ENCODE measurements at places on chromosomes 7 and 10.

DNA sequence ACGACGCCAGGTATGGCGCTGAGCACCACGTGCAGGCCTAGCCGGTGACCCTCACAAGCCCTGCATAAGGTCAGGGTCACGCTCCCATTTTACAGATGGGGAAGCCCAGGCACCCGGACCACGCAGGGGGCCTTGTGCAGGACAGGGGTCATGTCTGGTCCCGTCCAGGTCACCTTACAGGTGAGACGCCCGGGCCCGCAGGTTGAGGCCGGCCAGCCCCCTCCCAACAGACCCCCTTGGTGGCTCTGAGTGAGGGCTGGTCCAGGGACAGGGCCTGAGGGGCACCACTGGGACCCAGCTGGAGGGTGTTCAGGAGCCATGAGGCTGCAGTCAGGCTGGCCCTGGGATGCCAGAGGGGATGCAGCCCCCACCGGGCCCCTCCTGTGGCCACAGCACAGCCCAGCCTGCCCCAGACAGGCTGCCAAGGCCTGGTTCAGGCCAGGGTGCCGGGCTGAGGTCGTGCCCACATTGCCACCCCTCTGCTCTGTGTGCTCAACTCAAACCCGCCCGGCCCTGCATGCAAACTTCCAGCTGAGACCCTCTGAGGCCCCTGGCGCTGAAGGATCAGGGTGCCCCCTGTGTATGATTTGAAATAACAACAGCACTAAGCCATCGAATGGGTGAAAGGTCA, 69.0 kb downstream of the PWWP2B start:
- no peak for DNase-seq

DNA sequence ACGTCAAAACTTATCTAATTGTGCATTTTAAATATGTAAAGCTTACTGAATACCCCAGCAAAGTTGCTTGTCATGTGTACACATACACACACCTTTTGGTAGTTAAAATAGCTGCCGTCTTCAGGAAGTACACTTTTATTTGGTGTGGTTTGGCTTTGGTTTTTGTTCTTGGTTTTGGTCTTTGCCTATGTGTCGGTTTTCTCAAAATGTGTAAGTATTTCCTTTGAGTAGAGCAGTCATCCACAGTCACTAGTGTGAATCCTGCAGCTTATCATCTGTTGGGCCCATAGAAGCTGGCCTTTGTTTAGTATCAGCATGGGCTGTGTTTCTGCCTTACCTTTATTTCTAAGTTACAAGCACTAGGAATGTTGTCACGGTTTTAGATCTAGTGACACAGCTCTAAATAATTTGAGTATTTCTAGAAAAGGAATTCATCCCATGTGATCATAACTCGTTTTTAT, 35.3 kb downstream of the NET1 start:
- peak; percentile 27 for DNase-seq

DNA sequence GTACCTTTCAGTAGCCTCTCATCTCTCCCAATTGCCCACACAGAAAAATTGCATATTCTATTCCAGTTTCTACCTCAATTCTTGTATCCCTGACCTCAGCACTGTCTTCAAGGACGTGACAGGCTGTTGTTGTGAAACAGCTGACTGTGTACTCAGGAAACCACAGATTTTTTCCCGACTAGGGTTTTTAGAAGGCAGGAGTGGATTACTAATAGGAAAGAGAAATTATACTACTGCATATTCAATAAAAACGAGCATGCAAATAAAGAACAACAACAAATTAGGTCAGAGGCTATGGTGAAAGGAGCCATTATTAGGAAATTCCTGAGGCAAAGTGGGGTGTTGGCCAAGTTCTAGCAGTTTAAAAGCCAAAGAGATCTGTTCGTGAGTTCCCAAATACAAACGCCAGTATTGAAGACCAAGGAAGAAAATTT, 93.4 kb downstream of the DOCK4 start:
- peak; percentile 81 for DNase-seq

DNA sequence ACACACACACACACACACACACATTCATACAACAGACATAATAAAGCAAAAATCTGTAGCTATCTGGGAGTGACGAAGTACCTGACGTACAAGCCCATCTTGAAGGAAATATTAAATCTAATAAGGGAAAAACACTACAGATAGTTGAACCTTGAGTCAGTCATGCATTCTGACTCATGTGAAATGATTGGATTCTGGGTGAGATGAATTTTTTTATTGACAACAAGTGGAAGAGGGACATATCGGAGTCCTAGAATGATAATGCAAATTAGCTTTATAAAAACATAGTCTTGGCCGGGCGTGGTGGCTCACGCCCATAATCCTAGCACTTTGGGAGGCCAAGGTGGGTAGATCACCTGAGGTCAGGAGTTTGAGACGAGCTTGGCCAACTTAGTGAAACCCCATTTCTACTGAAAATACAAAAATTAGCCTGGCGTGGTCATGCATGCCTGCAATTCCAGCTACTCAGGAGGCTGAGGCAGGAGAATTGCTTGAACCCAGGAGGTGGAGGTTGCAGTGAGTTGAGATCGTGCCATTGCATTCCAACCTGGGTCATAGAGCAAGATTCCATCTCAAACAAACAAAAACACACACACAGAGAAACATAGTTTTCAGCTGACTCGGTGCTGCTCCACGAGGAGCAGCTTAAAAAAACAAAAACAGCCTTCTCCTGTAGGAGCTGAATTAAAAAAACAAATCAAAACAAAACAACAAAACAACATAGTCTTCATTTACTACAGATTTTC, 154.4 kb upstream of the MKLN1 start:
- peak; percentile 51 for DNase-seq

- DNase-seq = no peak
Observed at GRCh38 chr7:84982199-84982598, 204.7 kb downstream of the SEMA3D start.

GRCh38 chr7:153193144-153193595, 433.6 kb downstream of the ACTR3B start:
- no peak for DNase-seq

- no peak for DNase-seq
Observed at GRCh38 chr7:30010021-30010420, 16.5 kb downstream of the FKBP14 start.

DNA sequence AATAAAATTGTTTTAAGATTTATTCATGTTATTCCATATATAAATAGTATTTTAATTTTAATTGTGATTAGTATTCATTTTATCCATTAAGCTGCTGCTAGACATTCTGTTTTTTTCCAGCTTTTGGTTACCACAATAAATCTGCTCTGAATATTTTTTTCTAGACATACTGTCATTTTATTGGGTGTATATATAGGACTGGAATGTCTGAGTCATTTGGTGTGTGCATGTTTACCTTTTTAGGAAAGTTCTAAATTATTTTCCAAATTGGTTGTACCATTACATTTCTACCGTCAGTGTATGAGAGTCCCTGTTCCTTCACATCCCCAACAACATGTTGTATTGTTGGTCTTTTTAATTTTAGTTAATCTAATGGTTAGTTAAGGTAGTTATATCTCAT, 1138.1 kb downstream of the REEP3 start:
- no peak for DNase-seq

- no peak for DNase-seq
Observed at GRCh38 chr7:151424799-151425198, 15.0 kb upstream of the WDR86 start.

DNA sequence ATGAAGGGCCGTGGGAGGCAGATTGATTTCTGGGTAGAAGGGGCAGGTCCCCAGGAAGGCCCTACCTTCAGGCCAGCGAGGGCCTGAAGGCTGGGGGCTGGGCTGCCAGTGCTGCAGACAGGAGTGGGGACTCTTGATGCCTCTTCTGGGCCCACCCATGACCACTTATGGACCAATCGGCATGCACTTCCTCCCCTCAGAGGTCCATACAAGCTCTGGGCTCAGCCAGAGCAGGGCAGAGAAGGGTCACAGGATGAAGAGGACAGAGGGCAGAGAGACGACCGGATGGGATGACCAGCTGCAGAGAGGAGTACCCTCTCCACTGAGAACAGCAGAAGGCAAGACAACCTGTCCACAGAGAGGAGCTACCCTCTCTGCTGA, 120.1 kb downstream of the DYNC2I1 start:
- DNase-seq = peak; percentile 3

DNA sequence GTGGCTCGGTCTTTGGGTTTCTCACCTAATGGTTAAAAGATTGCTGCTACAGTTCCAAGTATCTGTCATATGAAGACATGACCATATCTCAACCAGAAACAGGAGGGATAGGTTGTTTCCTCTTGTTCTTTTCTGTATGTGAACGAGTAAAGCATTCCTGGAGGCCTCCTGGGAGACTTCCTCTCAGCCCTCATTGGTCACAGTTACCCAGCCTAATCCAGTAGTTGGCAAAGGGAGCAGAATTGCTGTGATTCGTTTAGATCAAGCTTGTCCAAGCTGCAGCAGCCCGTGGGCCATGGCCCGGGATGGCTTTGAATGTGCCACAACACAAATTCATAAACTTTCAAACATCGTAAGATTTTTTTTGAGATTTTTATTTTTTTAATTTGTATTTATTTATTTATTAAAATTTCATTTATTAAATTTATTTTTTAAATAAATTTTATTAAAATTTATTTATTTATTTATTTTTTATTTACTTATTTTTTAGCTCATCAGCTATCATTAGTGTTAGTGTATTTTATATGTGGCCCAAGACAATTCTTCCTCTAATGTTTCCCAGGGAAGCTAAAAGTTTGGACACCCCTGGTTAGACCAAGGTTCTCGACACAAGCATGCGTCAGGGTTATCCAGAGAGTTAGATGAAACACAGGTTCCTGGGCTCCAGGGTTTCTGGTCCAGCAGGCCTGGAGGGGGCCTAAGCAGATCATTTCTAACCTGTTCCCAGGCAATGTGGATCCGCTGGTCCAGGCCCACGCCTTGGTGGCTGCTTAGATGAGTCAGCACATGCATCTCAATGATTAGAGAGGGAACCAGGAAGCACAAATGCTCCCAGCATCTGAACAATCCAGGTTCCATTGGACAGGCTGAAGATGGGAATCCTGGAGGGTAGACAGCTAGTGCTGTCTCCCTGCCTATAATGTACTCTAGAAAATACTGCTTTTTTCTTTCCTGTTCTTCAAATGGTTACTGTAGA, 25.6 kb downstream of the CDC123 start:
- DNase-seq = no peak

- DNase-seq = peak; percentile 84
Observed at GRCh38 chr7:80584778-80585177, 53.7 kb upstream of the CD36 start.

DNA sequence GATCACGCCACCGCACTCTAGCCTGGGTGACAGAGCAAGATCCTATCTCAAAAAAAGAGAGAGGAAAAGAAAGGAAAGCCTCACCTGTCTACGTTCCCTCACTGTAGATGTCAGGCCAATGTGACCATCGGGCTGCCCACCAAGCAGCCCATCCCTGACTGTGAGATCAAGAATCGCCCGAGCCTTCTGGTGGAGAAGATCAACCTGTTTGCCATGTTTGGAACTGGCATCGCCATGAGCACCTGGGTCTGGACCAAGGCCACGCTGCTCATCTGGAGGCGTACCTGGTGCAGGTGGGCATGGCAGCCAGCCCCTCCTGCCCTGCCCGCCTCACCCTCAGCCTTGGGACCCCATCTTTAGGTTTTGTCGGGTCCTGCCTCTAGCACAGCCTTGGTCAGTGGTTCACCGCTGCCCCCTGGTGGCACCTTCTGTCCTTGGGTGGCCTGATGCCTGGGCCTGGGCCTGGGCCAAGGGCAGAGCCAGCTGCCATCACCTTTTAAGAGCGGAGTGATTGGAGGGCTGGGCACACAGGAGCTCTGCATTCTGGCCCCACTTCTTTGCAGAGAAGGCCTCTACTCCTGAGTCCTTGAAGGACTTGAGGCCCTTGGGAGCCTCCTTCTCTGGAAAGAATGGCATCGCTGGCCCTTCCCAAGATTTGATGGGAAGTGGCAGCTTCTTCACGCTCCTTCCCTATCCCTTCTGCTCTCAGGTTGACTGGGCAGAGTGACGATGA, 14.4 kb upstream of the AHCYL2 start:
- DNase-seq = peak; percentile 82

DNA sequence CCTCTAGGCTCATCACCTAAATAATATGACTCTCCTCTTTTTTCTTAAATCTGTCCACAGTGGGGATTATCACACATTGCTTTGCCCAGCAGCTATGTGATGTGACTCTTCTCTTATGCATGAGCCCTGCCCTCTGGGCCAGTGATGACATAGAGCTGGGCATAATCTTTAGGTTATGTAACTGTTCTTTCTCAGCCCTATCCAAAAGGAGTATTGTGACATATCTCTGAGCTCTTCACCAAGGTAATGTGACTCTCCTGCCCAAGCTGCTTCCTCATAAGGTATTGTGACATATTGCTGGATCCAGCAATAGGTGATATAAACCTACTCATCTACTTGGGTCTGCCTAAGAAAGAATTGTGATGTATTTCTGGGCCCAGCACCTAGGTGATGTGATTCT, 37.7 kb upstream of the ZNF107 start:
- DNase-seq = no peak

- DNase-seq = no peak
Observed at GRCh38 chr10:45505311-45505710, 131.3 kb downstream of the ALOX5 start.

DNA sequence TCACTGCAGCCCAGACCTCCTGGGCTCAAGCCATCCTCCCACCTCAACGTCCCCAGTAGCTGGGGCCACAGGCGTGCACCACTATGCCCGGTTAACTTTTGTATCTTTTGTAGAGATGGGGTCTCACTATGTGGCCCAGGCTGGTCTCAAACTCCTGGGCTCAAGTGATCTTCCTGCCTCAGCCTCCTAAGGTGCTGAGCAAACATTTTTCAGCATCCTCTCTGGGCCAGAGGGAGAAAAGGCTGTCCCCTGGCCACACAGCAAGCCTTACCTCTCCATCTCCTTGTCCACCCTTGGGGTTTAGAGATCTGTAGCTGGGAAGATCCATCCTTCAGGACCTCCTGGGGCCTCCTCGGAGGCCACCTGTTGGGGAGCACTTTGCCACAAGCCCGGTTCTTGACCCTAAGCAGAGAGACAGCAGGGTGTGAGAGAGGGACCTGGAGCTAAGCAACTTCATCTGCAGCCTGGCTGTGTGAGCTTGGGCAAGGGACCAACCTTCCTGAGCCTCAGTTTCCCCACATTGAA, 85.8 kb downstream of the MYL10 start:
- DNase-seq = no peak

- no peak for DNase-seq
Observed at GRCh38 chr10:71623986-71624291, 95.6 kb downstream of the C10orf105 start.

- no peak for DNase-seq
Observed at GRCh38 chr10:64617085-64617484, 1095.9 kb downstream of the REEP3 start.

GRCh38 chr7:47458057-47458456, 123.9 kb downstream of the TNS3 start:
- peak; percentile 100 for DNase-seq

All from foreskin fibroblast (primary cell).